Activated naive CD4-positive, alpha-beta T cell treated with anti-CD3 and anti-CD28 coated beads, Interleukin-2, amount 10 ng/mL, durations not matched to agents 7 days and 5 days (primary cell): ENCODE measurements at places on chromosomes 1 and 21.
A peak's percentile ranks its signal among the peaks of the same experiment; 100 is the strongest.

DNA sequence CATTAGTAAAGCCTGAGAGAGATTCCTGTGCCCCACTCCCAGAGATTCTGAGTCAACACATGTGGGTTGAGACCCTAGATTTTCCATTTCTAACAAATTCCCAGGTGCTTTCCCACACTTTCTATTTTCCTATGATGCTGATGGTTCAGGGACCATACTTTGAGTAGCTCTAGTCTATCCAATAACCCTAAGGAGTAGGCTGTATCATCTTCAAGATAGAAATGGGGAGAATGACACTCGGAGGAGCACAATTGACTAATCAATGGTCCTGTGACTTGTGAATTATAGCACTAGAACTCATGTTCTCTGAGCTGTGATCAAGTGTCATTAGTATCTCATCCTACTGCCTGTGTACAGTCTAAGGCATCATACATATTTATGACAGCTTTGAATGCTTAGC is 232.9 kb upstream of the B3GALT2 start:
- no peak for DNase-seq

- no peak for DNase-seq
Measured at GRCh38 chr1:22447621-22448111, 4.0 kb upstream of the ZBTB40 start.

- DNase-seq: peak; percentile 31
Measured at GRCh38 chr1:153261281-153262069, 2.0 kb downstream of the LORICRIN start.

GRCh38 chr1:96515430-96515829 is 206.2 kb upstream of the PTBP2 start:
- no peak for DNase-seq

DNA sequence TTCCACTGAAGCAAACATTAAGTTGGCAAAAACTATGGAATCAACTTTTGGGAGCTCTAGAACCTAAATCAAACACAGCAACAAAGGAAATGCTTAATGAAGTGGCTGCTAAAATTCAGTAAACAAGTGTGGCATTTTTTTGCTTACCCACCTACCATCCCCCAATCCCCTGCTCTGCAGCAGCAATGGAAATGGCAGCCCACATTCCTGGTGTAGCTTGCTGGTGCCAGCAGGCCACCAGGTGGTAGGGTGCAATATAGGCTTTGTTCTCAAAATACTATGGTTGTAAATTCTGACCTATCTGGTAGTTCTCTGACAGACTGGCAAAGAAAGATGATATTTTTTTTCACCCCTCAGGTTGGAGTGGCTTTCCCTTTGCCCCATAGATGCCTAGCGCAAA is 42.8 kb downstream of the SHCBP1L start:
- no peak for DNase-seq

GRCh38 chr1:24875991-24876506 is 54.0 kb downstream of the RUNX3 start:
- DNase-seq: no peak

GRCh38 chr1:119893238-119893791 is 3.0 kb downstream of the ADAM30 start:
- DNase-seq: peak; percentile 56

DNA sequence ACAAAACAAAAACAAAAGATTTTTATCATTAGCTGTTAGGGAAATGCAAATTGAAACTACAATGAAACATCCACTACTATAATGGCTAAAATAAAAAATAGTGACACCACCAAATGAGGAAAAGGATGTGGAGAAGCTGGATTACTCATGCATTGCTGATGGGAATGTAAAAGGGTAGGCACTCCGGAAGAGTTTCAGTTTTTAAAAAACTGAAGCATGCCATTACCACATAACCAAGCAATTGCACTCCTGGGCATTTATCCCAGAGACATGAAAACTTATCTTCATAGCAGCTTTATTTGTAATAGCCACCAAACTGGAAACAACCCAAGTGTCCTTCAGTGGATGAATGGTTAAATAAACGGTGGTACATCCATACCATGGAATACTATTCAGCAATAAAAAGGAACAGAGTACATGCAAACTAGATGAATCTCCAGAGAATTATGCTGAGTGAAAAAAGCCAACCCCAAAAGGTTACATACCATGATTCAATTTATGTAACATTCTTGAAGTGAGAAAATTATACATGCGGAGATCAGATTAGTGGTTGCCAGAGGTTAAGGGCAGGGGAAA is 14.5 kb upstream of the CFAP298 start:
- DNase-seq: no peak

DNA sequence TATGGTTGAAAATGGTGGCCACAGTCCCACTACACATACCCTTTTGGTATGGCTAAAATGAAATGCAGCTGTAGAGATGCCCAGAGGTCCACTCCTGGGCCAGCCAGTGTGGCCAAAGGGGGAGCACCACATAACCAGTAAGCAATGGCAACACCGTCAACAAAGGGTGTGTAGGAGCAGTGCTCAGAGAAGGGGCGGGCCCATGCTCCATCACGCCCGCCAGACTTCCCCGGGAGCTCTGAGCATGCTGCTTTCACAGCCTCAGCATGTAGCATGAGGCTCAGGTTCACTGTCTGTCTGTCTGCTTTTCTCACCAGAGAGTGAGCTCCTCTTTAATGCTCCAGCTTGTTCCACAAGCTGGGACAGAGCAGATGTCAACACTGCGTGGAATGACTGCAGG is 537.6 kb downstream of the MATN1 start:
- no peak for DNase-seq

DNA sequence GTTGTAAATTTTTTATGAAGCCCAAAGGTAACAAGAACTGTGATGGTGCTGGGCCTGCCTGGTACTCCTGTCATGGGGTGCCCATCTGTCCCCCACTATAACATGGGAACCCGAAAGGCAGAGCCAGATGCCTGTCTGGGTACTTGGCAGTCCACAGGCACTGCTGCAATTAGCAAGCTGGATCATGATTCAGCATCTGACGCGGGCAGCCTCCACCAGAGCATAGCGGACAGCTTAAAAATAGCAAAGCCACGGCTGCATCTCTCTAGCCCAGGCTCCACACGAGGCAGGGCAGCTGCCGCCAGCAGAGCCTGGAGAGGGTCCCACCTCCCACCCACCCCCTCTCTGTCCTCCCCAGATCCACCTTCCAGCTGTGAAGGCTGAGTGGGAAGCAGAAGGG is 22.9 kb downstream of the SUSD4 start:
- no peak for DNase-seq

GRCh38 chr1:206982216-206982615 is 12.0 kb upstream of the FCAMR start:
- DNase-seq: peak; percentile 78

DNA sequence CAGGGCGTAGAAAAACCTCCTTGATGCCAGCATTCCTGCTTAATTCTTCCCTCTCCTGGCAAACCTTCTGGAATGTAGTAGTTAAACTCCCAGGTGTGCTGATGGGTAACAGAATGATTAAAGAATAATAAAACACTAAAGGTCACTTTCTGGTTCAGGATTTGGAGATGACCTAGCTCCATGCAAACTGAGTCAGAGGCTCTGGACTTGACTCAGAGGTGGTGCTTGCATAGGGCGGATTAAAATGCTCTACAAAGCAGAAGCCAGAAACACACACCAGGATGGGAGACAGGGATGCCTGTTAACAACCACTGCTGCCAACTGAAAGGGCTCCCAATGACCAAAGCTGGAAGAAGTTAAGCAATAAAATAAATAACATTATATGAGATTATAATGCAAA is 41.5 kb downstream of the KRTAP19-8 start:
- DNase-seq: no peak

DNA sequence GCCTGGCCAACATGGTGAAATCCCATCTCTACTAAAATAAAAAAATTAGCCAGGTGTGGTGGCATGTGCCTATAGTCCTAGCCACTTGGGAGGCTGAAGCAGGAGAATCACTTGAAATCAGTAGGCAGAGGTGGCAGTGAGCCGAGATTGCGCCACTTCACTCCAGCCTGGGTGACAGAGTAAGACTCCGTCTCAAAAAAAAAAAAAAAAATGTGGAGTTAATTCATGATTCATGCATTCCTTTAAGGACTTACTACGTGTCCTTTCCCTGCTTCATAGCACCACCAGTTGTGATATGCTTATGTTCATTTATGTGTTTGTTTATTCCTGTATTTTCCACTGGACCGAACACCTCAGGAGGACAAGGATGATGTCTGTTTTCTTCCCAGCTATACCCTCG is 12.7 kb upstream of the PRELP start:
- no peak for DNase-seq

DNA sequence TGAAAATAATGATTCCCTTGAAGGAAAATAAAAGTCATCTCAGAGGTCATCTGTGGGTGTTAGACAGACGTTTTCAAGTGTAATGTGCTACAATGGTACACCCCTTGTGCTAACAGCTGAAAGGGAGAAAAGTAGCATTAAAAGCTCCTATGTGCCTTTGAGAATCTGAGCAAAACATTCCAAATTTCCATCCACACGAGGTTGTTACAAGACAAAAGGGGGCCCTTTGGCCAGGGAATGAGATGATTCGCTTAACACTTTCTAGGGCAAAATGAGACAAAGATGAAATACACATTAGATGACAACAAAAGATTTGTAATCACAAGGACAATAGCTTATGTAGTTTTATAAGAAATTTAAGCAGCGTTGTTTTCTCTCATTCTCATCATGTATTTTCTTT is 303.6 kb downstream of the LMX1A start:
- no peak for DNase-seq

GRCh38 chr1:148353461-148354283 is 129.4 kb downstream of the PPIAL4G start:
- DNase-seq: no peak

GRCh38 chr1:26912147-26912490 is 1.7 kb downstream of the NR0B2 start:
- no peak for DNase-seq

GRCh38 chr21:43903451-43904091 is 38.5 kb downstream of the AGPAT3 start:
- DNase-seq: no peak

GRCh38 chr1:39434797-39435395 is 56.5 kb upstream of the BMP8A start:
- DNase-seq: no peak

DNA sequence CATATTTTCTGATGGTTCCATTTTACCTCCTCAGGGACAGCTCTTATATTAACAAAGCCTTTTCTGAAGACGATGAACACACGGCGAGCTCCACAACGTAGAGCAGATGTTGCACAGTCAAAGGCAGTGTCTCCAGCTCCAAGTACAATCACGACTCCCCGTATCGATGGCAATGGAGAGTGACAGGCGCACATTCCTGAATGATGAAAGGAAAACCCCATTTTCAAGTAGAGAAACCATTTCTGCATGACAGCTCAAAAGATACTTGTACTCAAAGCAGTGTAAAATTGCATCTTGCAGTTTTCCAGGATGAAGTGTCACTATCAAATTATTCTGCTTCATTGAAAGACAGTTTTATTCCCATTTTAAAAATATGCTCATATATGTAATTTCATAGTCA is 327.6 kb downstream of the DPYD start:
- DNase-seq: no peak

GRCh38 chr1:168609741-168610510 is 33.5 kb downstream of the XCL1 start:
- DNase-seq: no peak

- DNase-seq: no peak
Measured at GRCh38 chr1:234760303-234760723, 150.3 kb upstream of the IRF2BP2 start.

DNA sequence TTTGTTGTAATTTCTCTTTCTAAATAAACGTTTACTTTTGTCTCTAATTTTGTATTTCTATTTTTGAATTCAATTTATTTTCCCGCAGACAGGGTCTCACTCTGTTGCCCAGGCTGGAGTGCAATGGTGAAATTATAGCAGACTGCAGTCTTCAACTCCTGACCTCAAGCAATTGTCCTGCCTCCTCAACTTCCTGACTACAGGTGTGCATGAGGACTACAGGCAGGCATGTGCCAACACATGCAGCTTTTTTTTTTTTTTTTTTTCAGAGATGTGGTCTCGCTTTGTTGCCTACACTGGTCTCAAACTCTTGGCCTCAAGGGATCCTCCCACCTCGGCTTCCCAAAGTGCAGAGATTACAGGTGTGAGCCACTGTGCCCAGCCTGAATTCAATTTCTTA is 36.7 kb upstream of the IL20 start:
- DNase-seq: no peak

DNA sequence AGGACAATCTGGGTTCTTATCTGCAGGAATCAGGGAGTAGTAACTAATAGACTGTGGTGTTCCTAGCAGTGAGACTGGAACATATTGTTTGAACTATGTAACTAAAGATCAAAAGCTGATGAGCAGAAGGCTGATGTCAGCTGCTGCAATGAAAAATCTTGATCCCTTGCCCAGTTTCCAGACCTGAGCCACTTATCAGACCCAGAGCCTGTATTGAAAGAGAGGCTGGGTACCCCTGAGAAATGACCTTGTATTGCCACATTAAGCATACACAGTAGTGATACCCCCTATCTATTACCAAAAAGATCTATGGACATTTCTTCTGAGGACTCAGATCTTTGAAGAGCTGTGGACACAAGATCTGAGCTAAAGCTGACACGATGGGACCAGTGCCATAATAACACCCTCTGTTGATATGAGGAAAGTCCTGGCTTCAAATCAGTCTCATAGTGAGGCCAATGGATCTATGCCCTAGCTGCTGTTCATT is 178.0 kb upstream of the GALNT2 start:
- DNase-seq: no peak

DNA sequence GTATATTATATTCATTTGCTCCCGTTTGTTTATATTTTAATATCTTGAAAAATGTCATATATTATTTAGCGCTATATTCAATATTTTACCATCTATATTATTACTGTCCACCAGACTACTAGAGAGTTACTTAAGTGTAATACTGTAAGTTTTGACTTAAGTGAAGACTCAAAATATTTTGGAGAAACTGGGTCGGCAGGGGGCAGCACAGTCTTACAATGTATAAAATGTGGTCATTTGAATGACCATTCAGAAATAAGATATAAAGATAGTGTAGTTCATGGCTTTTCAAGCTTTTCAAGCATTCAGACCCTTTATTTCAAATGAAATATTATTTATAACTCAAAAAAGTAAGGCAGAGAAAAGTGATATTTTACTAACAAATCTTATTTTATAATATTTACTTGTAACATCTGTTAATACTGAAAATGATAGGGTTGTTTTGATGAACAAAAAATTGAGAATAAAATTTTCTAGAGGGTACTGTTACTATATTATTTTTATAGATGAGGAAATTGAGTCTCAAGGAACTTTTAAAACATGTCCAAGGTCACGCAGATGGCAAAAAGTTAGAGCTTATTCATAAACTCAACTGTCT is 89.0 kb upstream of the SERTAD4 start:
- peak; percentile 64 for DNase-seq

- no peak for DNase-seq
Measured at GRCh38 chr1:49622877-49623276, 400.9 kb downstream of the AGBL4 start.
